ENCODE measurements at places on chromosomes 1 and 21.

- no peak for DNase-seq
These were observed 7.0 kb downstream of the CFAP45 start for GRCh38 chr1:159892944-159893343.

- DNase-seq = no peak
These were observed 18.3 kb upstream of the EFHD2 start for GRCh38 chr1:15391366-15391765.

DNA sequence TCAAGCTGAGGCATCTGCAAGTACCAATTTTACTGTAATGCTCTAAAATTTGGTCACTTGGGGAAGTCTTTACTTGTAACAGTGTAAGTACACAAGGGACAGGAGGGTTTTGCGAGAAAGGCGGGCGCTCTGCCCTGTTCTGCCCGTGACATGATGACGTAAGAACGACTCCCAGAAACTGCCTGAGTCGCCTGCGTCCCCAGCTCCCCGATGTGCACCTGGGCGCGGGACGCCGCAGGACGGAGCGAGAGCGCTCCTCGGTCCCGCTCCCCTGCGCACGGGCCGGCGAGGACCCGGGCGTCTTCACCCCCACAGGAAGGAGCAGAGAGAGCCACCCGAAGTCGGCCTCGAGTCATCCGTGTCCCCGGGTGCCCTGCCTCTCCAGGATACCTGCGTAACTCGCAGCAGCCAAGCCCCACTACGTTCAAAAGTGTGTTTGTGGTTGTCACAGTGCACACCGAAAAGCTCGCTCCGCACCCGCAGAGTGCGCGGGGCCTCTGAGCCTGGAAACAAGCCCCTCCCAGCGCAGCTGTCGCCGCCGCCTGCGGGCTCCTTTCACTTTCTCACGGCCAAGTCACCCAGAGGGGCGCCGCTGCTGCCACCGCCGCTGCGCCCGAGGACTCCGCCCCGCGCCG, 3.3 kb upstream of the ZBTB18 start:
- no peak for DNase-seq

GRCh38 chr1:56506951-56507491, 72.3 kb downstream of the PLPP3 start:
- DNase-seq = no peak

DNA sequence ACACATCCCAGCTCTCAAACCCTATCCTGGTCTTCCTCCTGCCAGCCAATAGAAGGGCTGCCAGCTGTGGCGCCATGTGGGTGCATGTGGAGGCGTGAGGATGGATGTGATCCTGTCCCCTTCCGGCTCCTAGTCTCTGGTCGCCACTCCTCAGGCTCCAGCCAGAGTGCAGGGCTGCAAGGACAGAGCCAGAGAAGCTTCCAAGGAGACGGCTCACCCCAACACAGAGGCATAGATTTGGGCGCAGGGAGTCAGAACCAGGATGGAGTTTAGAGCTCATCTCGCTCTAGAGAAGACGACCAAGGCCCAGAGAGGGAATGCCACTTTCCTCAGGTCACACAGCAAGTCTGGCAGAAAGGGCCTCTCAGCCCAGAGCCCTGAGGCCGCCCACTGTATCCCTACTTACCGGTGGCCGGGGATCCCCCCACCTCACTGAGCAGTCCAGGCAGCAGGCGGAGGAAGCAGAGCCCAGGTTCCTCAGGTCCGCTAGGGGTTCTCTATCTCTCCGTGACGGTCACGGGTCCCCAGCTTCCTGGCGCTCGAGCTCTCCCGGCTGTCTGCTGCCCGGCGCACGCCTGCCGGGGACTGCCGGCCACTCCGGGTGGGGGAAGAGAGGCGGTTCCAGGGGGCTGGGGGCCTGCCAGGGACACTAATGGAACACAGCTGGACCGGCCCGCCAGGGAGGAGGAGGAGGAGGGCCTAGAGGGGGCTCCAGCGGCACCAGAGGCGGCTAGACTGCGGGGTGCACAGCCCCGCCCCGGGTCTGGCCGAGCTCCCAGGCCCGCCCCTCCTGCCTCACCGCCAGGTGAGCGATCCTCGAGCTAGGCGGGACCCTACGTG, at the start of gene COL16A1:
COL16A1 (minus strand) TSS at position 587 of the 840 bp plus-strand sequence. CDS start 1,824 bp downstream, outside the sequence.
- DNase-seq = no peak

DNA sequence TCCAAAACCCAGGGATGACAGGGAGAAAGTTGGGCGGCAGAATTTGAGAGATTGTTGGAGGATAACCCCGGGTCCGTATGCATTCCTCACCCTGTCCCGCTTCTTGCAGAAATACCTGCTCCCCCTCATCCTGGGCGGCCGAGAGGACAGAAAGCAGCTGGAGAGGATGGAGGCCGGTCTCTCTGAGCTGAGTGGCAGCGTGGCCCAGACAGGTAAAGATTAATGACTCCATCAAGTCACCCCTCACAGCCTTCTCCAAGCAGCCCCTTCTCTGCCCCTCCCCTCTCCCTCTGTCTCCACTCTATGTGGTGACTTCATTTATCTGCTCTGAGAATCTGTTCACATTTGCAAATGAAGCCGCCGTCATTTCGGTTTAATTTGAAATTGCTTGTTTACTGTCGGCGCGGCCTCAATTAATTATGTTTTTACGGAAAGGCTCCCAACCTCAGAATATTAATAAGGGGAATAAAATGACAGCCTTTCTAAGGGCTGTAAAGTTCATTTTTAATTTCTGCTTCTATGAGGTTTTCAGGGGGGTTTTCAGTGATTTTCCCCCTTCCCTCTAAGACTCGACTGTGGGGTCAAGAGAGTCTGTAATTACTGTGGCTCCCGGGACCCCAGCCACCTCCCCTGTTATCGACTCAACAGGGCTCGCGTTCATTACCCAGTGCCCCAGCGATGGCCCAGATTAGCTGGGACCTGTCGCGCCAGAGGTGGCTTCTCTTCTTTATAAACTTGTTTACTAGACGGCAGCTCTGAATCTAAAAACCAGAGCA, 148.3 kb downstream of the PEX14 start:
- DNase-seq = no peak

- DNase-seq = no peak
These were observed 24.5 kb downstream of the ELF3 start for GRCh38 chr1:202034683-202035462.

DNA sequence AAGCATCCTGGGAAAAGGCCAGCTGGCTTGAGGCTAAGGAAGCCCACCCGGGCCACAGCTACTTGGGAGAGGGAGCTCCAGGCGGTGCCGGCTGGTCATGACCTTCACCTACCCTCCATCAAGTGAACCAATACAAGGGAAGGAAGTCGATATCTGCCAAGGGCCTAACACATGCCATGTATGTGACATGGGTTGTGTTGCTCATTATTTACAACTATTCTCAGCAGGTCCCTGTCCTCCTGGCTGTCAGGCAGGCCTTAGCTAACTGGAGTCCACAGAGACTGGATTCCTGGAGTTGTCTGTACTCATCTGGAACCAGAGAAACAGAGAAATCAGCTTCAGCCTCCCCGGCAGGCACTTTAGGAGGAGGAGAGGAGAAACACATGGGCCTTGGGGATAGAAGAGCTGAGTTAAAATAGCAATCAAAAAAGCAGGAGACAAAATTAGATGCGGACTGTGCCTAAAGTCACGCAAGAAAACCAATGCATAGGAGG, 15.7 kb downstream of the TCEA3 start:
- no peak for DNase-seq

GRCh38 chr1:209106237-209106741, 477.2 kb upstream of the CAMK1G start:
- no peak for DNase-seq

DNA sequence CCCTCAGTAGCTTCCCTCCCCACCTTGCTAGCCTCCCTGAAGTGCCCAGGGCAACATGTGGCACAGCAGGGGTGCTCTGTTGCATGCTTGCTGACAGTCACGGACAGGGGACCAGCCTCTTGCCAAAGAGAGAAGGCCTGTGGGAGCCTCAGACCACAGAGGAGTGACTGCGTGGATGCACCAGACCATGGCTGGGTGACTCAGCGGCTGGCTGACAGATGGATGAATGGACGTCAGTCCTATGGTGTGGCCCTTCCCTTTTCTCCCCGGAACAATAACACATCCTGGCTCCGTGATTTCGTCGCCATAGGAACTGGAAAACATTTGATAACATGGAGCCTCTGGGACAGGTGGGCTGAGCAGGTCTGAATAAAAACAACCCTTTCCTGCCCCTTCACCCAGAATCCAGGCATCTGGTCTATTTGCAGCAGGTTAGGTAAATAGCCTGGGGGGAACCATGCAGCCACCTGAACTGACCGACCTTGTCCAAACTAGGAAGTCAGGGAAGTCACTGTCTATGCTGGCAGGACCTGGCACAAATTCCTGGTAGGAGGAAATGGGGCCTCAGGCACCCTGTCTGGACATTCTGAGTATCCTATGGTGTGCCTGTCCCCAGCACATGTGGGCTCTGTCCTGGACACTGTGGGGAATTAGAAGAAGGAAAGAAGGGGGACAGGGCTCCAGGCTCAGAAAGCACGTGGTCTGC, 53.3 kb downstream of the NENF start:
- no peak for DNase-seq

GRCh38 chr21:42763581-42764442, 110.4 kb downstream of the PDE9A start:
- DNase-seq = no peak

GRCh38 chr21:17611414-17612022, 1.2 kb downstream of the BTG3 start:
- DNase-seq = peak; percentile 81

DNA sequence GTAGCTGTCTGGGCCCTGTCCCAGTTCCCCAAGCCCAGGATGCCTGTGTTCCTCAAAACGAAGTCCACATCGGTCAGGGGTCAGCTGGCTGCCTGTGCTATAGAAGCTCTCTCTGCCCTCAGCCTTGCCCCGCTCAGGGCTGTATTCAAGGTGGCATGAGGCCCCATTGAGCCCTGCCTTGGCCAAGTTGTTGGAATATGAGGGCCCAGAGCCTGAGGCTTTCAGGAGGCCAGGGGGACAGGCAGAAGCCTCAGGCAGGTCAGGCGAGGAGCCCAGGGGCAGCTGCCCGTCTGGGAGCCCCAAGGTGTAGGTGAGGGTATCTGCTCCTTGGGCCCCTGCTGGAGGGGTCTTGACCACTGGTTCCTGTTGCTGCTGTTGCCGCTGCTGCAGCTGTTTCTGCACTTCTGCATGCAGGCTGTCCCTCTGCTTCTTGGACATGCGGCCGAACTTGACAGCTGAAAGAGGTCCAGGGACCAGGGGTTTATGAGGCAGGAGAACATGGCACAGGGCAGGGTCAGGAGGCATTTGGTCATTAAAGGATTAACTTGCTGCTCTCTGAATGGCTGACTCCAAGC, 9.8 kb upstream of the LINGO4 start:
- DNase-seq = no peak

- DNase-seq = no peak
These were observed 306.3 kb downstream of the SMYD3 start for GRCh38 chr1:246200738-246201137.

GRCh38 chr1:156750711-156751450, 594 bp downstream of the HDGF start:
- peak; percentile 55 for DNase-seq

GRCh38 chr1:9382643-9383491, 90.2 kb downstream of the SPSB1 start:
- DNase-seq = no peak

DNA sequence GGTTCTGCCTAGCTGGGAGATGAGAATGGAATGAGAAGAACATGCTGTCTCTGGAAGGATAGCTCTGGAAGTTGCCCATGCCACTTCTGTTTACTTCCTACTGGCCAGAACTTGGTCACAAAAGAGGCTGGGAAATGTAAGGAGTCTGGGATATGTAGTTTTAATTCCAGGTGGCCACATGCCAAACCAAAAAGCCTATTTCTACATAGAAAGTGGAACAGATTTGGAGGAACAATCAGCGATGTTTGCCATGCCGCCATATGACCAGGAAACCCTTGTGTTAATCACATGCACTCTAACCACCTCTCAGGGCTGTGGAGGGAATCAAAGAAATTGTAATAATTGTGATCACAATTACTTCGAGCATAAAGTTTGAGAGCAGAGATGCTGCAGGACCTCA, 10.0 kb upstream of the OLIG2 start:
- DNase-seq = no peak

GRCh38 chr1:43881415-43881814, 52.2 kb upstream of the ARTN start:
- DNase-seq = no peak

DNA sequence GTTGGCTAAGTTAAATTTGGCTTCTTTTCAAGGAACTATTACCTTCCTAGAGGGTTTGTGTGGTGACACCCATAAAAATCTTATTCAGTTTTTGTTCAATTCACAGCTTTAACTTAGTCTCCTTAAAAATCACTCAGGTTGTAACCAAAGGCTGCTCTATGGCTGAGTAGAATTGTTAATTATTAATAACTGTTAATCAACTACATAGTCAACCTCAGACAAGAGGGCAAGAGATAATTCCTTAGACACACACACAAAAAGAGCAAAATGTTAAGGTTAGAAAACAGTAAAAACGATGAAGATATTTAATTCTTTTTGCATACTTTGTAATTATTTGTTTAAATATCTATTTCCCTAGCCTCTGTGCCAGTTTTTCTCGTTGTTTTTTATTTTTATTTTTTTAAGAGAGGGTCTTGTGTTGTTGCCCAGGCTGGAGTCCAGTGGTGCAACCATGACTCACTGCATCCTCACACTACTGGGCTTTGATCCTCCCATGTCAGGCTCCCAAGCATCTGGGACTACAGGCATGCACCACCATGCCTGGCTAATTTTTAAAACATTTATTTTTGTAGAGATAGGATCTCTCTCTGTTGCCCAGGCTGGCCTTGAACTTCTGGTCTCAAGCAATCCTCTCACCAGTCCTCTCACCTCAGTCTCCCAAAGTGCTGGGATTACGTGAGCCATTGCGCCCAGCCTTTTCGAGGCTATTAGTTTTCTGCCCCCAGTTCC, 215.2 kb downstream of the DISC1 start:
- no peak for DNase-seq

DNA sequence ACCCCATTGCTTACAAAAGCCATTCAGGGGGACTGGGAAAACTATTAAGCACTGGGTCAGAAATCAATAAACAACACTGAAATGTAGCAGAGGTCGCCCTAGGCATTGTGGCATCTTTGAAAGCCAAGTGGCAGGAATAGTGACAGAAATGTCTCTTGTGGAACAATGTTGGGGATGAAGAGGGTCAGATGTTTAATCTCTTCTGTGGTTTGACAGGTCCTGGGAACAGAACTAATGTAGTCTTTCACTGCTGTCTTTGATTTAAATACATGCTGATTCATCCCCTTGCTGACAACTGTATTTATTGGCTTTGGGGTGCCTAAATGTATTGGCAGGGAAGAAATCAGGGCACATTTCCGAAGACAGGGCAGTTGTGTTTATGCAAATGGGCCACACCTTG, 194.8 kb downstream of the ATG4C start:
- no peak for DNase-seq

DNA sequence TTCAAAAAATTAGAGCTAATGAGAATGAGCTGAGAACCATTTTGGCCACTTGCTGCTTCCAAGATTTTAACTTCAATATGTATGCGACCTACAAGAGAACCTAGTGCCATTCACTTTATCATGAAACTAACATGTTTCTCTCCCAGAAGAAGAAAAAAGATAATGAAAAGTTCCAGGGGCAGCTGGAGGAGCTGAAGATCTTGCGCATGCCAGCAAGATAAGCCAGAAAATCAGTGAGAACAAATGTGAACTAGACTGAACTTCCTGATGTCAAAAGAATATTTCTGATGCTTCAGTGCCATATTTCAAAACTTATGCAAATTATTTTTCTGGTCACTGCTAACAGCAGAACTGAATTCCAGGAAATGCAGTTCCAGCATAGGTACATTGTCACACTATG, 1265.1 kb downstream of the BRINP3 start:
- no peak for DNase-seq

Data from activated naive CD4-positive, alpha-beta T cell treated with anti-CD3 and anti-CD28 coated beads, Interleukin-2, amount 50 U/mL, for 16 hours (primary cell).